ENCODE measurements at places on chromosomes 16 and 17. TPM values are rescaled to one million over a fixed set of nuclear protein-coding genes. Genes with fewer than 3 reads are reported as not detected.

- no peaks in the 10 kb centered on the region for H3K4me1 ChIP-seq
- no peak overlapping the region for H3K27ac ChIP-seq
- no peaks in the 10 kb centered on the region for H3K27me3 ChIP-seq
- no peaks in the 10 kb centered on the region for H3K36me3 ChIP-seq
Measured at GRCh38 chr17:46964315-46965265, 14.5 kb downstream of the RPRML start.

GRCh38 chr16:89334050-89334449 lies 116.5 kb downstream of the ZNF778 start:
- peaks cover 18% of the 10 kb centered on the region for H3K36me3 ChIP-seq
- H3K27ac ChIP-seq: peak overlapping the region; percentile 45
- no peak for DNase-seq
- H3K27me3 ChIP-seq: no peaks in the 10 kb centered on the region

GRCh38 chr16:80274576-80275191 lies 266.1 kb upstream of the DYNLRB2 start:
- no peak overlapping the region for H3K4me3 ChIP-seq
- DNase-seq: no peak
- H3K4me1 ChIP-seq: no peaks in the 10 kb centered on the region
- H3K27me3 ChIP-seq: no peaks in the 10 kb centered on the region
- H3K36me3 ChIP-seq: no peaks in the 10 kb centered on the region

DNA sequence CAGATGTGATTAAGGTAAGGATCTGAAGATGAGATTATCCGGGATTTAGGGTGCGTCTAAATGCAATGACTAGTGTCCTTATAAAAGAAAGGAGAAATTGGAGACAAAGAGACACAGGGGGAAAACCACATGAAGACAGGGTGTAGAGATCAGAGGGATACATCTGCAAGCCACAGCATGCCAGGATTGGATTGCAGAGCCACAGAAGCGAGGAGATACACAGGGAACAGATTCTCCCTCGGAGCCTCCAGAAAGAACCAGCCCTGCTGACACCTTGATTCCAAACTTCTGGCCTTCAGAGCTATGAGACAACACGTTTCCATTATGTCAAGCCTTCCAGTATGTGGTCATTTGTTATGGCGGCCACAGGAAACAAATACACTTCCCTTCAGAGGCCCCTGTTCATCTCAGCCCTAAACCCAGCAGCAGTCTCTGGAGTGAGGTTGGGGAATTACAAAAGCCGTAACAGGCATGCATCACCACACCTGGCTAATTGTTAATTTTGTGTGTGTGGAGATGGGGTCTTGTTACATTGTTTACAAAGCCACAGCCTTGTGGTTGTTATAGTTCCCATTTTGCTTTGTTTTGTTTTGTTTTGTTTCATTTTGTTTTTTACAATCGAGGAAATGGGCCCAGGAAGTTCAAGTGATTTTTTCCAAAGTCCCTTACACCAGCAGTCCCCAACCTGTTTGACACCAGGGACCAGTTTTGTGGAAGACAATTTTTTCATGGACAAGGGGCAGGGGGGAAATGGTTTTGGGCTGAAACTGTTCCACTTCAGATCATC lies 51.6 kb upstream of the LYRM9 start:
- H3K27me3 ChIP-seq: no peaks in the 10 kb centered on the region
- H3K36me3 ChIP-seq: no peaks in the 10 kb centered on the region
- H3K27ac ChIP-seq: no peak overlapping the region
- no peak overlapping the region for H3K4me3 ChIP-seq
- H3K4me1 ChIP-seq: no peaks in the 10 kb centered on the region

Gene C16orf46
- not detected for polyA plus RNA-seq

Data from small intestine (tissue), 16 donors.